Anterior cingulate cortex (tissue), 58 donors: ENCODE measurements at places on chromosomes 3 and 15.

- DNase-seq: no peak
Observed at GRCh38 chr3:145760036-145760435, 400.9 kb downstream of the PLOD2 start.

- DNase-seq: no peak
Observed at GRCh38 chr3:169687603-169688002, 24.1 kb upstream of the MECOM start.

DNA sequence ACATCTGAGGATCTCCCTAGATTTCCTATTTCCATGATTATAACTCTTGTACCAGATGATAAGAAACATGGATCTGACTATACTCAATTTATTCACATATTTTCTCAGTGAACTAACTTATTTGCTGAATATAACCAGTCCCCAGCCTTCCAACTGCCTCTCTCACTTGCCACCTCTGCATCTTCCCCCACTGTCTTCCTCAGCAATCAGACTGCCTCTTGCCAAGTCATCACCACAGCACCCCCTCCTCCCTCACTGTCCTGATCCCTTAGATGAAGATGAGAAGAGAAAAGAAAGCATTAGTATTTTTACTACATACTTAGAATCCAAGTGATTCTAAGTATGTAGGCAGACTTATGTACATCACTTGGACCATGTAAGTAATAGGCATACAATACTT is 71.9 kb downstream of the GTPBP8 start:
- peak; percentile 40 for DNase-seq

DNA sequence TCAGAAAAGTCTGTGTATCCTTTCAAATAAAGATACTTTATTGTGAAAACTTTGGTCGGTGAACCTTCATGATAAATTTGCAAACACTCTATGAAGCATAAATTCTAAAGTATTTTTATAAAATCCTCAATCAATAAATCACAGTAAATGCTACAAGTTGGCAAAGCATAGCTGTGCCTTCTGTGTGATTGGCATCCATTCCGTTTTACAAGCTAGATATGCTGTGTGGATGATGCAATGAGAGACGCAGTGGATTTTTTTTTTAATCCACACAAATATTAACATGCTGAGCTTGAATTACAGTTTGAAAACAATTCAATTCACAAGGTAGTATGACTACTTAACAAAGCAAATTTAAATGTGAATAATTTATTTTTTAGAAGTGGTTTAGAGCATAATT is 937.2 kb downstream of the ZPLD1 start:
- DNase-seq: no peak

GRCh38 chr3:46380471-46381221 is 9.9 kb downstream of the CCR5 start:
- DNase-seq: no peak

- no peak for DNase-seq
Observed at GRCh38 chr3:12946649-12947316, 105.4 kb upstream of the RPL32 start.

DNA sequence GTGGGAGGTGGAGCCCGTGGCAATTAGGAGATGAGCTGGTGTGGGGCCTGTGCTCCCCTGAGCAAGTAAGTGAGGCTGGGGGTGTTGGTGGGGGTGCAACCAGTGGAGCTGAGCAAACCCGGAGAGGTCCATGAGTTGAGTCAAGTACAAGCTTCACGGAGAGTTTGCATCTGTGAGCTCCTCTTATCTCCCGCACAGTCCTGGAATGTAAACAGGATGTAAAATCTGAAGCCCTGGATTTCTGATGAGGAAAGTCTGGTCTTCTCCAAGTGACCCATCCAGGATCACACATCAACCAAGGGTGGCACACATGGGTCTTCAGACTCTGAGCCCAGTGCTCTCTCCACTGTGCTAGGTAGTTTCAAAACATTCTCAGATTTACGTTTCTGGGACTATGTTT is 67.8 kb downstream of the LSM3 start:
- no peak for DNase-seq

DNA sequence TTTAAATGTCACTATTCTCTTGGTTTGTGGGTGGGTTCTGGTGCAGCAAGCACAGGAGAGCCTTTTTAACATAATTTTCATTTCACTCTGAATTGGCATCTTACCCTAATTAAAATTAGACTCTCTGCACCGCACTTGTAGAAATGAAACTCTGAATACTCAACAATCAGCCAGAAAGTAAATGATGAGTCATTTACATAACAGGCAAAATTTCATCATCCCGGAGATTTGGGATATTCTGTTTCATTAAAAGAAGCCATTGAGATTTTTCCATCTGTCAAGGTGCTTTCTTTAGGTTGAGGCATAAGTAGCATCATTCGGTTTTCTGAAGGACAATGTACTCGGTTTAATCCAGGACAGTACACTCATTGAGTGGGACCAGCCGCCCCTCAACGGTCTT is 111.0 kb downstream of the RFTN1 start:
- no peak for DNase-seq

DNA sequence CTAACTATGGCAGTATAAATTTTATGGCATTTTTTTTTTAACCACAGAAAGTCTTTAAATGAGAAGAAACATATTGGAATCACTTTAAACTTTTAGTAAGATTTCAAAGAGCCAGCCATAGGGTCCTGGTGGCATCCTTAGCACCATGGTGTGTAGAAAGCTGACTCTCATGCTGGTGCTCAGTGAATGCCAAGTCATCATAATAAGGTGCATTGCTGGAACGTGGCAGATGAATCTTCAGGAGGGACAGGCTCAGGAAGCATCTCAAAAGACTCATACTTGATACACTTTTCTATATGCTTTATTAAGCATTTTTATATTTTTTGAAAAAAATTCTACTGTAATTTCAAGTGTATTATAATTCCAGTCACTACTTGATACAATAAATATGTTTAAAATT is 274.2 kb downstream of the ZIC4 start:
- DNase-seq: no peak

- DNase-seq: no peak
Observed at GRCh38 chr15:98163319-98164045, 203.0 kb downstream of the ARRDC4 start.

DNA sequence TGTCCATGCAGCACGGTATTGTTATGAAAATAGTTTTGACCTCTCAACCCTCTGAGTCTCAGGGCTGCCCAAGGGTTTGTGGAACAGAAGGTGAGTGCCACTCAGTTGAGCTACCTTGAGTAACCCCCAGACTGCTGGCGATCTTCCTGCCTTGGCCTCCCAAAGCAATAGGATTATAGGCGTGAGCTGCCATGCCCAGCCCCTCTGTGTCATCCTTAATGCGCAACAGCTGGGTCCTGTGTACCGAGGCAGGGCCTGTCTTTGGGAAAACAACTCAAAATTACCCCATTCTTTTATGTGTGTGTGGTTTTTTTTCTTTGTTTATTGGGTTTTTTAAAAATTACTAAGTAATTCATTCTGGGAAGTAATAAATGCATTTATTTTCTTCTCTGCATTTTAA is 78.3 kb upstream of the TPM1 start:
- no peak for DNase-seq

DNA sequence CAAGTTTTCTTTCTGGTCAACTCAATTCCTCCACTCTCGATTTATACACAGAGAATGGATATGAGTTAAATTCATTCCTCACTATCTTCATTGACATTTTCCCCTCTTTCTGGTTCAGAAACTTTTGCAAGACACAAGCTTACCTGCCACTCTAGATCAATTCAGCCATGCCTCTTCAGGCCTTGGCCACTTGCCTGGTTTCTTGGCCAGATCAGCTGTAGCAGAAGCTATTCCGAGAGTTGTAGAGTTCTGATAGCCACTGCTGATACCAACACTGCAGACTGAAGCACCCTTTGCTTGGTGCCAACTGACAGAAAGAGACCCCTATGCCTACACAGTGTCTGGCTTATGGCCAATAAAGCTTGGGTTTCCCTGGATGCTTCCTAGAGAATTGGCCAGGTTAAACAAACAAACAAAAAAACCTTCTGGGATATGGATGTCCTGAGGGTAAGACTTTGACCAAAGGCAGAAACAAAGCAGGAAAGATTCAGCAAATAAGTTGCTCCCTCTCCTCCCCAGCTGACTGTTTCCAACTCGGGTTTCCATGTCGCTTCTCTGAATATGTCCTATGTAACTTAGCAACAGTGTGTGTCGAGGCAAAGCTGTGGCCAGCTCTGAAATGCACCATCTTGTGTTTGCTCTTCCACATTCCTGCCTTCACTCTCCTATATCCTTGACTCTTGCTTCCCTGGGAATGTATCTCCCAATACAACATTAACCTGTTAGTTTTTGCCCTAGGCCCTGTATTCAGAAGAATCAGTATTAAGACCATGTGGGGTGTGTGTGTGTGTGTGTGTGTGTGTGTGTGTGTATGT is 521.6 kb downstream of the EPHA3 start:
- DNase-seq: no peak

DNA sequence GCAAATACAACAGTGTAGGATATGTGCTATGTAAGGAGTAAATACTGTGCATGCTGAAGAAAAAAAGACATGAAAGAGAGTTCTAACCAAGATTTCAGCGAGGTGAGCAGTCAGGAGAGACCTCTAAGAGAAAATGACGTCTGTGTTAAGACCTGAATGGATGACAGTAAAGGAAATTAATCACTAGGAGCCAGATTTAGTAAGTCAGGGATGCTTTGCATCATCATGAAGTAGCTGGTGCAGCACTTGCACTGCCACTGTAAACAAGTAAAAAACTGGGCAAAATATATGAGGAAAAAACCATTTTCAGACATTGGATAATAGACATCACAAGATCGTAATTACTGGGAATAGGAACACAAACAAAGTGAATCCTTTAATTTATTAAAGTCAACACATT is 32.6 kb downstream of the RTP4 start:
- no peak for DNase-seq

DNA sequence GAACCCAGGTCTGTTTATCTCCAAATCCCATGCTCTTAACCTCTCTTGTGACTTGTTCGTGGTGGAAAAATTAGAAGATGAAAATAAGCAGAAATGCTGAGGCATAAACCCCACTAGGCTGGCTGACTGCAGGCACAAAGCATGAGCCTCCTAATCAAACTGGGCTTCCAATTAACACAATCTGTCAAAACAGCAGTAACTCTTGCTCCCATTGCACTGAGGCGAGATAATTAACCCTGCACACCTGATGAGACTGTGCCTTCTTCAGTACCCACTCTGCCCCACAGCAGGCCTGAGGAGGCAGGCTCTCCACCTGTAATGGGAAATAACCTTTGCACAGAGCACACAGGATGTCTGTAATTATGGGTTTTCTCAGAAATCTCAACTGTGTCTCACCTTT is 284.4 kb upstream of the WNT5A start:
- DNase-seq: no peak
